ENCODE measurements at places on chromosomes 2 and 18.

- no peak for DNase-seq
Observed at GRCh38 chr2:221442128-221442527, 130.0 kb downstream of the EPHA4 start.

DNA sequence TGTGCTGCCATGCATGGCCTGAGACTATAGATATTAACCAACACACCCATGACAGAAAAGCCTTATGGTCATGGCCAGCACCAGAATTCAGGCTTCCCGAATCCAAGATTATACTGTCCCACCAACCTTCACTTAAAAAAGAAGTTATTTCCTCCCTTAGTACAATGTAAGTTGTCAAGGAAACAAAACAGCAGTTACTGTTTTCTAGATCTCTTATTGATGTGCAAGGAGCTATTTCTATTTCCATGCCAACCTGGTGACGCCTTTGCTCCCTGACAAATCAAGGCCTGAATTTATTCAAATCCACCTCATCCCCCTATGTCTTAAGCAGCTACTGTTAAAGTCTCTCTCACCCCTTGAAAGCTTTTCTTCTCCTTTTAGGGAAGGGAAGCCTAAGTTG lies 249.3 kb downstream of the ZNF521 start:
- DNase-seq, result no peak

DNA sequence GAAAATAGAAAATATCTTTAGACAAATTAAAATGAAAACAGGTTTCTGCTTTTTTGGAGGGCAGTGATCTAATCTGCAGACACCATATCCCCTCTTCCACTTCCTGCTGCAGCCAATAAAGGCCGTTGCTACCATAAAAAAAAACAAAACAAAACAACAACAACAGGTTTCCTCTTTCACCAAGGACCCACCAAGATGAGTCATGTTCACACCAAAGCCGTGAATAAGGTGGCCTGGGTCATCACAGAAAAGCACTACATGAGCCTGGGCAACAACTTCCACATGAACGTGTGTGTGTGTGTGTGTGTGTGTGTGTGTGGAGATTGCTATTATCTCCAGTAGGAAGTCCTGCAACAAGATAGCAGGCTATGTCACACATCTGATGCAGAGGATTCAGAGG lies 24.8 kb upstream of the TFCP2L1 start:
- DNase-seq, result no peak

- no peak for DNase-seq
Observed at GRCh38 chr2:210094787-210095186, 76.4 kb downstream of the KANSL1L start.

DNA sequence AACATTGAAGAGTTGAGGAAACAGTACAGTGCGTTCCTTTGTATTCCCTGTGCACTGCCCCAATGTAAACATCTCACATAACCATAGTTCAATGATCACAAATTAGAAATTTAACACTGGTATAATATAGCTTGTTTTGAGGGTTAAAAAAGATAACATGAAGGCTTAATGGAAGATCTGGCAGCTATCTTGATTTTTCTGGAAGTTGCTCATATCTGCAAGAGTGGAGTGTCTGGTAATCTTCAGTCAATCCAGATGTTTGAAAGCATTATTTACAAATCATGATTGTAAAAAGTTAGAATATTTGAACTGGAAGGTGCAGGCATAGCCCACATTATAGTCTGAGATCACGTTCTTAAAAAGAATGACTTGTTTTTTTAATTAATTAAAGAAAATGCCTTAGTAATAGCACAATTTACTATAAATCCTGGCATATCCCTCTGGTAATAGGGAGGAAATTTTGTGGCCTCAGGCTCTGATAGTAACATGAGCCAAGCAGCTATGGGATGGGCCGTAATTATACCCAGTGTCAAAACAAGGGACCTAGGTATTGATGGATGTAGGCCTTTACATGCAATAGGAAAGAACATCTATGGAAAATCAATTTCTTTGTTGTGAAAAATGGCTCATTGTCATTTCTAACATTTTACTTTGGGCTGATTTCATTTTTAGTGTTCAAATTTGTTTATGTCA lies 418.0 kb downstream of the THSD7B start:
- no peak for DNase-seq

DNA sequence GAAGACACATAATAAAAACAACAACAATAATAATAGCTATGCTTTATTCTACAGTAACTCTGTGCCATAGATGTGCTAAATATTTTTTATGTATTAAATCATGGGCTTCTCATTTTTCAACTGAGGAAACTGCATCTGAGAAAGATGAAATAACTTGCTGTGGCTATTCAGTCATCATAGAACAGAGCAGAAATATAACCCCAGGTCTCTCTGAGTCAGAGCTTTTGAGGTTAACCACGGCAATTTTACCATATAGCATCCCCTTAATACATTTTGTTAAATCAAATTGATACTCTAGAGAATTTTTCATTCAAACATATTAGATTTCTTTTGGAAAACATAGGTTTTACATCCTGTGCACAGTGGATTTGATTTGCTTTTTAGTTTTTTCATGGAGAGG lies 586.6 kb upstream of the KLHL29 start:
- DNase-seq, result no peak

DNA sequence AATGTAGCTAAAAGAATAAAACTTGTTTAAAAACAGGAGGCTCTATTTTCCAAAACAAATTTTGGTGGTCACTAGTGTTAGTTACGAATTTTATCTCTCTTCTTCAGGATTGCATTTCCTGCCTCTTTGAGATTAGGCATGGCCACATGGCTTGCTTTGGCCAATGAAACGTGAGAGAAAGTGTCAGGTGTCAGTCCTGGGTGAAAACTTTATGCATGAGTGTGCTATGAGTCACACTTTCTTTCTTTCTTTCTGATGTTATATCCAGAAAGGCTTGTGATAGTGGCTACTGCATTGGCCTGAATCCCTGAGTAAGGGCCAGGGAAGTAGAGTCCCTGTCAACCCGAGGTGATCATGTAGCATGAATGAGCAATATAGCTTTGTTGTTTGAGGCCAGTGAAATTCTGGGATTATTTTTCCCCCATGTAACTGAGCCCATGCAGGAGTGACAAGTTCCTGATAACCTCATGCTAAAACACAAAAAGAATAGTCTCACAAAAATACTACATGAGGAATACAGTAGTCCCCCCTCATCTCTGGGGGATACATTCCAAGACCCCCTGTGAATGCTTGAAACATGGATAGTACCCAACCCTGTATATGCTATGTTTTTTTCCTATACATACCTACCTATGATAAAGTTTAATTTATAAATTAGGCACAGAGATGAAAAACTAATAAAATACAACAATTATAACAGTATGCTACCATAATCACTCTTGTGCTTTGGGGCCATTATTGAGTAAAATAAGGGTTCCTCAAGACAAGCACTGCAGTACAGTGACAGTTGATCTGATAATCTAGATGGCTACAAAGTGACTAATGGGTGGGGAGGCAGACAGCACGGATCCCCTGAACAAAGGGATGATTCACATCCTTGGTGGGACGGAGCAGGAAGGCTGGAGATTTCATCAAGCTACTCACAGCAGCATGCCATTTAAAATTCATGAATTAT lies 109.5 kb downstream of the CDC42EP3 start:
- no peak for DNase-seq

GRCh38 chr2:11676640-11677039 lies 6.6 kb upstream of the NTSR2 start:
- no peak for DNase-seq

DNA sequence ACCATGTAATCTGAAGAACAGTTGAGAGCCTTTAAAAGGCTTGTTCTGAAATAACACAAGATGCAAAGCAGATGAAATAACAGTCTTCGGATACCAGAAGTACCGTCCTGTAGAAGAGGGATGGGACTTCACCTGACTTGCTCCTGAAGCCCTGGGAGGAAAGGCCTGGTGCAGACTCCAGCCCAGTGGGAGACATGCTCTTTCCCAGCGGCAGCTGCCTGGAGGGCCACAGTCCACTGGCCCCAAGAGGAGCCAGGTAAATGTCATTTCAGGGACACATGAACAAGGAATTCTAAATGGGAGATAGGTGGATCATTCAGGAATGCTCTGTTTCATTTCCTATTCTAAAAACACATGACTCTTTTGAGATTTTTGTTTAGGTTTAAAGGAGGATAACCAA lies 22.6 kb upstream of the CHN1 start:
- DNase-seq, result no peak

- no peak for DNase-seq
Observed at GRCh38 chr2:120758181-120759144, 22.8 kb downstream of the GLI2 start.

DNA sequence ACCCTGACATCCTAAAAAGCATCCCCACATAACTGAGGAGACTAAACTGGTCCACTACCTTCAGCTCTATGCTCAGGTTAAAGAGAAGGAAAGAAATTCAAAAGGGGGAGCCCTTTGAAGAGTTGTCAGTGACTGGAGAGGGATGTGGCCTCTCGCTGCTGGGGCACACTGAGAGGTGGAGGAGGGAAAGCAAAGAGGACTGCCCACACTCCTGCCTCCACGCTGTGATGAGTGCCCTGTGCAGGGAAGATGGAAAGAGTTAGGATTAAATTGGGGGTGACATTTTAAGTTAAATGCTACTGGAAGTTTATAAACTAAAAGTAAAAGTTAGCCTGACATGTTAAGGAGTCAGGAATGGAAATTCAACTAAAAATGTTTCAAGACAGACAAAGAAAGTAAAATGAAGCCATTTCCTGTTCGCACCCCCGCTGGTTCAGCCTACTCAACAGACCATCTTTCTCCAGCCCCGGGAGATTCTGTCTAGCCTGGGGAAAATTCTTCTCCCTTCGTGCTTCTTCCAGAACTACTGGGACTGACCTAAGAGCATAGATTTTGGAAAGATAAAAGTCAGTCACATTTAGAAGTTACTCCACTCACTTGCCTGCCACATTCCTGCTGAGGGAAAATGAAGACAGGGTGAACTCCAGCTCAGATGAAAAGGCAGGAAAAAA lies 17.8 kb upstream of the INO80C start:
- DNase-seq, result no peak

DNA sequence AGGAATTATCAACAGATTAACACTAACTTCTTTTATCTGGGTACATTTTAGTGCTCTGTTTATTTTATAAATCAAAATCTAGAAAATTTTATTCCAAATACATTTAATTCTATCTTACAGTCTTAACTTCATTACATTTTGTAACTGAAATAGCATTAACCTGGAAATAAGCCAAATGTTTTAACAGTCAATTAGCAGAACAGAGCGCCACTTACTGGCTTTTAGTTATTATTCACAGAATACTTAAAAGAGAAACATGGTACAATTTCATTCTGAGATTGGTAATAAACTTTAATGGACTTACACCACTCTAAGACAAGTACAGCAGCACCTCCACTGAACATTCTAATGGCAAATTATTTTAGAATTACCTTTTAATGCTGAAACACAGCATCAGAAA lies 38.6 kb downstream of the SS18 start:
- no peak for DNase-seq

GRCh38 chr2:209682646-209683045 lies 89.0 kb upstream of the UNC80 start:
- DNase-seq, result no peak

- DNase-seq, result no peak
Observed at GRCh38 chr18:9217743-9218451, 81.3 kb downstream of the ANKRD12 start.

- DNase-seq, result no peak
Observed at GRCh38 chr2:26672818-26673393, 19.6 kb upstream of the KCNK3 start.

- no peak for DNase-seq
Observed at GRCh38 chr18:23380817-23381216, 72.3 kb upstream of the RIOK3 start.

DNA sequence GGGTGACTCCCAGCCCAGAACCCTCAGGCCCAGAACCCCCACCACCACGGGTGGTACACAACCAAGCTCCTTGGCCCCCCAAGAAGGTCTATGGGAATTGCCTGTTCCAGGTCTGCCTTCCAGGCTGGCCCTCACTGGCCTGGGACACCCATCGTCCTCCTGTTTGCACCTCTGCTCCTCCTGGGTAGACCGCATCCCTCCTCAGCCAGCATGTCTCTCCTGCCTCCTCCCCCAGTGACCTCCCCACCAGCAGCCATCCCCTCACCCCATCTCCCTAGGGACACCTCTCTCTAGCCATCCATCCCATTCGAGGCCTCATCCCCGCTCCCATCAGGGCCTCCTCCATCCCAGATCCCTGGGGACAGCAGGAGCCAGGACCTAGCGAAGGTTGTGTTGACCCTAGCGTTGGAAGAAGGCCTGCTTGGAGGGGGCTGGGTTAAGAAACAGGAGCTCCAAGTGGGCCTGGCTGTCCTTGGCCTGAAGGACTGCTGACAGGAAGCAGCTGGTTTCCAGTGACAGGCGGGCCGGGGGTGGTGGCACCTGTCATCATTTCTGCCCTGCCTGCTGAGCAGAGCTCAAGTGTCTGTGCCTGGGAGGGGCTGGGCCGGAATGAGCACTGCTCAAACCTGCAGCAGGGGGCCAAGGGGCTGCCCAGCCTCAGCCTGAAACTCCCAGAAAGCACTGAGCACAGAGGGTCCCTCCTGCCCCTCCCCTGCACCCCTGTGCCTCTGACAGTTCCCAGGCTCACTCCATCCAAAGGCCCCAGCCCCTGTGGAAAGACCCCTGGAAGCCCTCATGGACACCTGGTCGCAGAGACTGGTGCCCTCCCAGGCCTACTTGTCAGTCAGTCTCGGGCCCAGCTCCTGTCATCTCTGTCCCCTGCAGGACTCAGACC lies 96.0 kb upstream of the OTOS start:
- DNase-seq, result no peak

GRCh38 chr2:206435742-206436141 lies 7.6 kb upstream of the ADAM23 start:
- no peak for DNase-seq

DNA sequence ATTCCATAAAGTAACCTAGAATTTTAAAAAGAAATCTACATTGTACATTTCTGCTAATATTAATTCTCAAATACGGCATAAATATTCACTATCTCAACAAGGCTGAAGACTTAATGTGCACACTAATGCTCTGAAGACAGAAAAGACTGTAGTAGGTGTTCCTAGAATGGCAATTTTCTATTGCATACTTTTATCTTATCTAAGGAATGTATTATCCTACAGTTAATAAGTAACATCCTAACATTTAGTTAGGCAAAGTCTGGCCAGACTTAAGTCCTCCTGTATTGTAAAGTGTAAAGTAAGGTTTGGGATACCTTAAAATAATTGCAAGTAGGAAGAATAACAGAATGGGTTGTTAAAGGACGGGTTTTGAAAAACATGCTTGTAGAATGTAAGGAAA lies 42.2 kb downstream of the CHST9 start:
- no peak for DNase-seq

DNA sequence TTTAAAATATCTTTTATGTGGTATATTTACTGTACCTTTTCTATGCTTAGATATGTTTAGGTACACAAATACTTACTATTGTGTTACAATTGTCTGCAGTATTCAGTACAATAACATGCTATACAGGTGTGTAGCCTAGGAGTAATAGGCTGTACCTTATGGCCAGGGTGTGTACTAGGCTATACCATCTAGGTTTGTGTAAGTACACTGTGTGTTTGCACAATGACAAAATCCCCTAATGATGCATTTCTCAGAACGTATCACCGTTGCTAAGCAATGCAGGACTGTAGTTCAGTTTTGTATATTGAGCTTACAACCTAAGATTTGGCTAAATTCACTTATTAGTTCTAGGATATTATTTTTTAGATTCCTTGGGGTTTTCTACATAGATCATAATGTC lies 332.3 kb upstream of the HS6ST1 start:
- no peak for DNase-seq

All from central memory CD4-positive, alpha-beta T cell (primary cell).